ENCODE measurements at places on chromosomes 1 and 21.

DNA sequence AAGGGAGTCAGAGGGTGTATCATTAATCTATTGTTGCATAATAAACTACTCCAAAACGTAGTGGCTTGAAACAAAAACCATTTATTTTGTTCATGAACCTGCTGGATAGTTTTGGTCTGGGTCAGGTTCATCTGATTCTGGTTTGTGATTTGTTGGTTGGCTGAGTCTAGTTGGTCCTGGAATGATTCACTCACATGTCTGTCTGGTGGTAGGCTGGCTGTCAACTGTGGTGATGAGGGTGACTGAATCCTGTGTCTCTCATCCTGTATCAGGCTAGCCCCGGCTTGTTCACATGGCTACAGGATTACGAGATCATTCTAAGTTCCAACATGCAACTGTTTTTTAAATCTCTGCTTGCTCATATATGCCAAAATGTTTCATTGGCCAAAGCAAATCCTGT is 22.5 kb upstream of the SIKE1 start:
- no peak for DNase-seq

DNA sequence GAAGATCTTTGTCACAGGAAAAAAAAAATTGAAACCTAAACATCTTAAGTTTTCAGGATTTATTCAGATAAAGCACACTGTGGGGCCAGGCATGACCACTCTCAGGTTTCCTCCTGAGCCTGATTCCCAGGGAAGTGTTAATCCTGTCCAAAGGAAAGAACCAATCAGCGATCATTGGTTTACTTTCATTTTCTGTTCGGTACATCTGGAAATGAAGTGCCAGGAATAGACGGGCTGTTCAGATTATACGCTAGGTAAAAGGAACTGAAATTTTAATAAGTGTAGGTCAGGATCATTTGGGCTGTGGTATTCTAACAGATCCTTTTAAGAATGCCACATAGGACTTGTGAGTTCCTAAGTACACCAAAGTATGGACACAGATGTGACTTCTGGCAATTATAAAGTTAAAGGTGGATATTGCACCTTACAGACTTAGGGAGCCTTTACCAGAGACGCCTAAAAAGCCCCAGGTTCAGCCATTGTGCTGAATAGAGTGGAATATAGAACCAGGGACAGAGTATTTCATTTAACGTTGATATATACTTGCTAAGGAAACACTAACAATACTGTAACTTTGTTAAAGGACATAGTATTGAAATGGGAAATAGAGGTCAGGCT is 9.3 kb upstream of the CACYBP start:
- DNase-seq: peak; percentile 58

DNA sequence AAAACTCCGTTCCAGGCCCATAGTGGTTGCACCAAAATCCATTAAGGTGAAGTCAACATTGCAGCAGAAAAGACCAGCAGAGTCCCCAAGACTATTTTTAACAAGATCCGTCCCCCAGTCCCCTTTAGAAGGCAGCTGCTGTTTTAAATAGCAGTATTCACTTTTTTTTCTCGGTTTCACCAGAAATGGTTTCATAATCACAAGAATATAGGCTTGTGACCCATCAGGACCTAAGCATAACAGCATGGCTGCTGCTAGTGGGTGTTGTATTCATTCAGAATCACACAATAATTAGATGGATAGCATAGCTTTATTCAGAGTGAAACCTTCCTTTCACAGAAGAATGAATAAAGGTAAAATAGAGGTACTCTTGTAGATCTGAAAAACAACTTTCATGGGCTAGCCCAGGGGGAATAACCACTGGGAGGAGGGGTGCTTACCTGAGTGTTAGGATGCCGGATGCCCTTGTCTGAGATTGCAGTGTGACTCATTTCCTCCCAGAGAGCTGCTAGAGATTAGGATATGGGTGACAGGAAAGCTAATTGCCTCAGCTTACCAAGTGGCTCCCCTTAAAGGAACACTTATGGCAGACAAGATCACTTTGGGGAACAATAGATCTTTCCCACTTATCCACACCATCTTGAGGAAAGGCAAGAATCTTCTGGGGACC is 35.0 kb downstream of the ACKR1 start:
- no peak for DNase-seq

DNA sequence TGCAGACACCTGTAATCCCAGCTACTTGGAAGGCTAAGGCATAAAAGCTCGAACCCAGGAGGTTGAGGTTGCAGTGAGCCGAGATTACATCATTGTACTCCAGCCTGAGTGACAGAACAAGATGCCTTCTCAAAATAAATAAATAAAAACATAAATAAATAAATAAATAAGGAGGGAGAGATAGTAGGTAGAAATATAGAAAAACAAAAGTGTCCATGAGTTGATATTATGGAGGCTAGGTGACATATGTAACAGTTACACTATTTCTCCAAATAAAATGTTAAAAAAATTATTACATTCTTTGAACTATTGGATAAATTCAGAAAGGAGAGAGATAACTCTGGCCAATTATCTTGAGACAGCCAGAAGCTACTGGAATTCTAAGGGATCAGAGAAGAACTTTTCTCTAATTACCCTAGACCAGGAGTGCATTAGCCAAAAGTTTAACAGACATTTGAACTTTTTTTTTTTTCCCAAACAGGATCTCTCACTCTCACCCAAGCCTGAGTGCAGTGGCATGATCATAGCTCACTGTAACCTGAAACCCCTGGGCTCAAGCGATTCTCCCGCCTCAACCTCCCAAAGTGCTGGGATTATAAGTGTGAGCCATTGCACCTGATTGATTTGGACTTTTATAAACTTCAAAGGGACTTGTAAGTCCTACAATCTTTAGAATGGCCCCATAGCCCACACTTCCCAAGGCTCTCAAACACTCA is 17.6 kb downstream of the SYNJ1 start:
- no peak for DNase-seq

- DNase-seq: no peak
Observed at GRCh38 chr1:161266836-161267235, 8.3 kb downstream of the PCP4L1 start.

DNA sequence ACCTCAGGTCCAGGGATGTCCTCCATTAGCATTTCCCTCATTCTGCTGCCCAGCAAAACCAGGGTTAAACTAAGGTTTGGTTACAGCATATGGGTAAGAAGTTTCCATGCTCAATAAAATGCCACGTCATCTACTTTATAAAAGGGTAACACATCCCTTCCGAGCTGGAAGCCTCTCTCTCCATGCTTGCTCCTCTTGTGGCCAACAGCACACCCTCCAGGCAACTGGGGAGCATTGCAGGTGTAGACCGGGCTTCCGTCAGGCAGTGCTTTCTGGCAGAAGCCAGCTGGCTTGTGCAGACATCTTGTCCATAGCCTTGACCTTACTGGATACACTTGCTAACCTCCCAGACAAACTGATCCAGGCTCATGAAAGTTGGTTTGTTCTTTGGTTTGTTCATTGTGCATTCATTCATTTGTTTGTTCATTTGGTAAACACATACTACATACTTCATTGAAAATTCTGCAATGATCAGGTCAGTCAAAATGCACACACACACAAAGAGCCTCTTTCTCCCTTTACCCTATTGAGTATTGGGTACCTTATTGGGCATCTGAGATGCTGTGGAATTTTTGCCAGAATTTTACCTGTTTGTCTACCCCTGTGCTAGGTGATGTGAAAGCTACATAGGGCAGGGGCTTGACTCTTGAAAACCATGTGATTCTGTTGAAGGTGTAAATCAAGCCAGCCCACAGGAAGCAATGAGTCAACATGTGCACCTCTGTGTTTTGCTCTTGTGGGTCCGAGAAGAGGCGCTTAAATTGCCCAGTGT is 422.8 kb downstream of the CAMTA1 start:
- DNase-seq: no peak

- DNase-seq: no peak
Observed at GRCh38 chr1:116345011-116345410, 28.0 kb upstream of the ATP1A1 start.

GRCh38 chr1:78224246-78224785 is 178.6 kb downstream of the GIPC2 start:
- no peak for DNase-seq

DNA sequence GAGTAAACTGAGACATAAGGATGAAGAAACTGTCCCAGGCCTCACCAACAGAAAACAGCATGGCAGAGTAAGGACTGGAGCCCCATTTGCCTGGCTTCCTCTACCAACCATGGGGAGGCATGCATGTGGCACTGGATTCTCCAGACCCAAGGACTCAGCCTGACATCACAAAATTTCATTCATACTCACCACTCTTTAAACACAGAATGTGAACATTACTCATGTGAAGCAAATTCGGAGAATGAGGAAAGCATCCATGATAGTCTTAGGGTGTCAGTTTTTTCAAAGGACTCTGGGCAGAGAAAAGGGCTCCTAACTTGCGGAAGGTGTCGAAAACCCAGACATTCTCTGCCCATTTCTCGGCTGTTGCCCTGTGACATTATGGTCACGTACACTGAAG is 83.9 kb downstream of the PCNX2 start:
- no peak for DNase-seq

DNA sequence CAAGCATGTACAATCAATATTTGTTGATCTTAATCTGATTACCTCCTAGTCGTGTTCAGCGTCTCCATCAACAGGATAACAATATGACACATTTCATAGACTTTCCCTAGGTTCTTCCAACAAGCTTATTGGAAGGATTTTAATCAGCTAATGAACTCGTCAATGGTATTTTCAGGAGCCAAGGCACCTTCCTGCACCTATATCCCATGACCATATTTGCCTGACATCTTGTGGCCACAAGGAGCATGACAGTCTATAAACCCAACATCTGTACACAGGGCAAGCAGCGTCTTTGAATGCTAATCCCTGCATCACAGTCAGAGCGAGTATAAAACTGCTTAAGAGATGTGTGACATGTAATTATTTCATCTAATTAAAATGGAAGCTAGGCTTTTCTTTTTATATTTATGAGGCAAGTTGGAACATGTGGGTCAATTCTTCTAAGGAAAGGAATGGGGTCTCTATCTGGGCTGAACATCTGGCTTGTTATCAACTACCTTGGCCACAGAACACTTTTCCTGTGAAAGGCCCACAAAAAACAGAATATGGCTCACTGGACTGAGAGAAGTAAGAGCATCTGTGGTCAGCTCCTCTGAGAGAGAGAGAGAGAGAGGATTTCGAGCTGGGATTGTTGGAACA is 388.8 kb downstream of the NTNG1 start:
- peak; percentile 71 for DNase-seq

DNA sequence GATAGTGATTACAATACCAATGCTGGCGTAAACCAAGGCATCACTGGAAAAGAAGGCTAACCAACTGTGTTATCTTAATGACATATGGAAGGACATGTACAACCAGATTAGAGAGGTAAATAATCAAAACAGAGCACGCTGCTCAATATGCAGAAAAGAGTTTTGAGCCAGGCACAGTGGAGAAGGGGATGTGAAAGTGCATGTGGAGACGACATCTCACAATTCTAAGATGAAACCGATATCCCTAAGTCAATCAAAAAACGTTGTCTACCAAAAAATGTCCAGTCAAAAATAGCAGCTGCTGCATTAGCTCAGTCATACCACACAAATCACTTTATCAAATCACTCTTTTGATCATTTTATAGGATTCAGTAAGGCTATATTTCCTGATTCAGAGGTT is 116.3 kb upstream of the OLIG2 start:
- no peak for DNase-seq

GRCh38 chr1:172325531-172325930 is 95.0 kb upstream of the C1orf105 start:
- no peak for DNase-seq

DNA sequence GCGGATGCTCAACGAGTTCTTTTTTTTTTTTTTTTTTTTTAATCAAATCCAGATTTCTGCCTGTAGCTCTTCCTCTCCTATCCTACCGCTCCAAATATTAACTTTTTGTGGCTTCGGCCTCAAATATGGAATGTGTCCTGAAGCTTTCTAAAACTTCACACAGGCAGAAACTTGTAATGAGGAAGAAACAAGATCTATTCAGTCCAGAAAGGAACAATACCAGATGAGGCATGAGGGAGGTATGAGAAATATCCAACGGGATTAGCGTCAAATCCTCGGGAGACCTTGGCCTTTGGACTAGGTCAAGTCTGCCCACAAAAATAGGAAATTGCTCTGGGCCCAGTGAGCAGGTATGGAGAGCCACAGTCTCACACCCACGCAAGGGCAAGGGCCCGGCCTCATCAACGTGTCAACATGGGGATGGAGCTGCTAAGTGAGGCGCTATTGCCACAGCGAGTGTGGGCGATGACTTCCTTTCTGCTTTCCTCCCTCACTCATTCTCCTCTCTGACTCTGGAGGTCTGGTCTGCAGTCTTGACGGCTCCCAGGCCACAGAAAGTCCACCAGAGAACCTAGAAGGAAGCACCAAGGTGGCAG is 66.6 kb downstream of the BCAR3 start:
- no peak for DNase-seq

GRCh38 chr1:198904321-198904720 is 265.5 kb downstream of the PTPRC start:
- DNase-seq: no peak

GRCh38 chr1:208177656-208178055 is 66.5 kb downstream of the PLXNA2 start:
- peak; percentile 6 for DNase-seq

DNA sequence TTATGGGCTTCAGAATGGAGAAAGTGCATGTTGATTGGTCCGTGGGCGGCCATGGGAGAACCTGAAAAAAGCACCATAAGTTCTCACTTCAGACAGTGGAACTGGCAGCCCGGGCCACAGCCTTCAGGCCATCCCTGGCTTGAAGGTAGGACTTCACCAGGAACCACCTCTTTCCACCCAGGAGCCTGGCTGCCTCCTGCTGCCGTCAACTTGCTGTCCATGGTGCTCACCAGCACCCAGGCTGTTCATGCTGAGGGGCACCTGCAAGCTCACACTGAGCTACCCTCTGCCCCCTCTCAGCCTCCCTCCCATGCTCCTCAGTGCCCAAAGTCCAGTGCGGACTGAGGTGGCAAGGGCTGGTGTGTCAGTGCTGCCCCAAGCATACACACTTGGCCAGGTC is 12.9 kb upstream of the FNBP1L start:
- no peak for DNase-seq

DNA sequence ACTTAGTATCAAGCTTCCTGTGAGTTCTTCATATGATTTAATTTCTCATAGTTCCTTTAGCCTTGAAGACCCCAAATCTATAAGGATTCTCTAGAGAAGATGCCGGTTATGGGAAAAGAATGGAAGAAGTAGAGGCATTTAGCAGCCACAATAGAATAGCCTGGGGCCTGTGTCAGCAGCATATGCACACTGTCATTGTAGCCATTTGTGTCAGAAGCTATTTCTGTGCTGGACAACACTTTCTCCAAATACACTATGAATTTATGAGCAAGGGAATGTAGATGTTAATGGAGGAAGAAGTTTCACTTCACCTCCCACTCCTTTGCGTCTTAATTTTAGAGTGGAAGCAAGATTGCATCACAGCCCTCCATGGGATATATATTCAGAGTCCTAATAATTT is 17.4 kb downstream of the JAM2 start:
- no peak for DNase-seq
